ENCODE measurements at places on chromosomes 2 and 18.

GRCh38 chr2:117481608-117482007, 332.9 kb upstream of the DDX18 start:
- DNase-seq, result no peak

- no peak for DNase-seq
Observed at GRCh38 chr2:157627594-157628476, 829 bp downstream of the ACVR1C start.

DNA sequence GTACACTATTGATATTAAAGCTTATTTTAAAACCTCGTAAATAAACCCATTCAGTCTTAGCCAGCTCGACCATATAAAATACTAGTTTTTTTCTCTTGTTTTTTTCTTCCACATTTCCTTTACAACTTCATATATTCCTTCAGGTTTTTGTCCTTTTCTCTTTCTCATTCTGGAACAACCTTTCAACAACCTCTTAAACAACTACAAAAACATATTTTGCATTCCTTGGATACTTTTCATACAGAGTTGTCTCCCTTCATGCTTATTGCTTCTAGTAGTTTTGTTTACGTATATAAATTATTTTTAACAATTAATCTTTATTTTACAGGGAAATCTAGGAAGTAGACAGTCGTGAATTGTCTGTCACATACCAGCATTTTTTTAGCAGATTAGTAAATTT, 41.2 kb downstream of the COMMD1 start:
- DNase-seq, result no peak

- no peak for DNase-seq
Observed at GRCh38 chr2:210626849-210627248, 70.5 kb downstream of the CPS1 start.

DNA sequence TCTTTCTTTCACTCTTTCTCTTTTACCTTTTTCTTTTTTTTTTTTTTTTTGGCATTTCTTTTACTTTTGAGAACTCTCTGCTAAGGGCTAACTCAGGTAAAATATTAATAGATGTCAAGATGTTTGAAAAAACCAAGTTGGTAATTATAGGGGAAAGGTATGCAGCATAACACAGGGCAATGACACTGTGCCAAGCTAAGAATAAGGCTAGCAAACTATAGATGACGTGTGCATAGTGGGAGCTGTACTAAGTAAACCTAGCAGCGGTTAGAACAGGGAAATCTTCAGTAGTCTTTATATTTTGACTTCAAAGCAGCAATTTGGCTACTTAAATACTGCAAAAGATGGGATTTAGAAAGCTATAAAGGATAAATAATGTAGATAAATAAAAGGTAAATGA, 415.4 kb upstream of the RGPD4 start:
- no peak for DNase-seq

DNA sequence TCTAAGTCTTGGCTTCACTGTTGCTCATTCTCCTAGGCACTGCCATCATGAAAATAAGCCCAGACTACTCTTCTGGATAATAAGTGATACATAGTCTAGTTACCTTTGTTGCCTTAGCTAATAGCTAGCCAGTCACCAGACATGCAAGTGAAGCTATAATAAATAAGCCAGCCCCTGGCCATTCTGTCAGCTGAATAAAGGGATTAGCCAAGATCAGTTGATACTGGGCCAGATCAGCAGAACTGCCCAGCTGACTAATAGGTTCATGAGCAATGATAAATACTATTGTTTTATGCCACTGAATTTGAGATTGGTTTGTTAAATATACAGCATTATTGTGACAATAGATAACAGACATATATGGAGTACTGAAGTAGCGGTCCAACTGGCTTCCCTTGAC, 8.0 kb upstream of the C2orf69 start:
- no peak for DNase-seq

- no peak for DNase-seq
Observed at GRCh38 chr2:57842531-57842930, 204.1 kb upstream of the VRK2 start.

Data from right forelimb (tissue), 1 donor.